ENCODE measurements at places on chromosomes 6 and 20. TPM values are rescaled to one million over a fixed set of nuclear protein-coding genes. Genes with fewer than 3 reads are reported as not detected.

DNA sequence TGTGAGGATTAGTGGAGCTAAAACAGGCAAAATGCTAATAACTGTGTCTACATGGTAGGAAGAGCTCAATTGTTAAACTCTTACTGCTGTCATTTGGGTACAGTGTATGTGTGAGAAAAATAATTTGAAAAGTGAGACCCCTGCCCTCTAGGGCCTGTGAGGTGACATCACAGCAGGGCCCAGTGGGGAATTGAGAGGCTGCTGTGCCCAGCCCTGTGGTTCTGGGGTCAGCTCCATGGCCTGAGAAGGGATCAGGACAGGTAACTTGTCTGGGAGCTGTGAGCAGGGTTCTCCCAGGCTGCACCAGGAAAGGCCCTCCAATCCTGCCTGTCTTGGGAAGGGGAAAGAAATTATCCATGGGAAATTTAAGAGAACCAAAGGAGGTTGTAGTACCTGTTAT, 1.3 kb downstream of the SIRPB1 start:
- no peaks in the 10 kb centered on the region for H3K27me3 ChIP-seq
- H3K4me1 ChIP-seq, result peaks cover 42% of the 10 kb centered on the region
- H3K36me3 ChIP-seq, result no peaks in the 10 kb centered on the region
- H3K27ac ChIP-seq, result no peak overlapping the region

DNA sequence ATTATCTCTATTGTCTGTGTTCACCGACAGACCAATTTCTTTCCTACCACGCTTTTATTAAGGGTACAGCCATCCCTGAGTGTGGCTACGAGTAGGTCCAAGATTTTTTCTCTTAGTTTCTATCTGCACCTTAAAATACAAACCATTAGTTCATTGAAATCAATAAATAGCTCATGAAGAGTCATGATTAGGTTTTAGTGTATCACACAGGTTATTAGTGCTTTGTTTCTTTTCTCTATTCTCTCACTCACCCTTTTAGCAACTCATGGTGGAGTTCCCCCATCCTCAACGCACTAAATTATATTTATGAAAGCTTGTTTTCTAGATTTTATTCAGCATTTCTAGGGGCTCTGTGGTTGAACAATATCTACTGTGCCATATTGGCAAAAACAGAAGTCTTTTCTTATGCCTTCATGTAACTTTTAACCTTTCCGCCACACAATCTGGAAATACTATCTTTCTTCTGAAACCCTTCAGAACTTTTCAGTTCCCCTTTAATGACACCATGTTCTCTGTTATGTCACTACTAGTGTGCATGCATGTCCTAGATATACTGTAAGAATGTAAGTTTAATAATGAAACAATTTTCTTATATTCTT, 128.2 kb upstream of the LAMA2 start:
- DNase-seq, result no peak
- H3K36me3 ChIP-seq, result no peaks in the 10 kb centered on the region
- H3K27ac ChIP-seq, result no peak overlapping the region
- no peaks in the 10 kb centered on the region for H3K27me3 ChIP-seq

GRCh38 chr6:160088784-160089533, 32.7 kb upstream of the SLC22A1 start:
- H3K4me3 ChIP-seq, result no peak overlapping the region
- H3K4me1 ChIP-seq, result peaks cover 1% of the 10 kb centered on the region
- no peak for DNase-seq
- no peaks in the 10 kb centered on the region for H3K27me3 ChIP-seq
- H3K36me3 ChIP-seq, result peaks cover 41% of the 10 kb centered on the region
- no peak overlapping the region for H3K27ac ChIP-seq

DNA sequence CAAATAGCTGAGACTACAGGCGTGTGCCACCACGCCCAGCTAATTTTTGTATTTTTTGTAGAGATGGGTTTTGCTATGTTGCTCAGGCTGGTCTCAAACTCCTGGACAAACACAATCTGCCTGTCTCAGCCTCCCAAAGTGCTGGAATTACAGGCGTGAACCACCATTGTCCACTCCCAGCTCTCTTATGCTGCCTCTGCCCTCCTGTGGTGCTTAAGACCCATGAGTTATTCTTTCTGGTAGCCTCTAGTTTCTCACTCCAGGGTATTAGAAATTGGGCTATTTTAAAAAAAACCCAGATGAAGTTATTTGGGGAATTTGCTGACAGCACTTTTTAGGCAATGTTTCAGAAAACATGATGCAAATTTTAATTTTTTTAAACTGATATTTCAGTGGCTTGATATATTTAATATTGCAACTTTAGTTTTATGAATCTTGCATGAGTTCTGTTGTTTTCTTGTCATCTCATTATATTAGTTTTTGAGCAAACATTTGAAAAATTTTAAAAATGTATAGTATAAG, 114.0 kb upstream of the FOXO3 start:
- H3K27me3 ChIP-seq, result peaks cover 11% of the 10 kb centered on the region
- no peak overlapping the region for H3K4me3 ChIP-seq
- no peak overlapping the region for H3K27ac ChIP-seq
- DNase-seq, result no peak
- H3K36me3 ChIP-seq, result no peaks in the 10 kb centered on the region

DNA sequence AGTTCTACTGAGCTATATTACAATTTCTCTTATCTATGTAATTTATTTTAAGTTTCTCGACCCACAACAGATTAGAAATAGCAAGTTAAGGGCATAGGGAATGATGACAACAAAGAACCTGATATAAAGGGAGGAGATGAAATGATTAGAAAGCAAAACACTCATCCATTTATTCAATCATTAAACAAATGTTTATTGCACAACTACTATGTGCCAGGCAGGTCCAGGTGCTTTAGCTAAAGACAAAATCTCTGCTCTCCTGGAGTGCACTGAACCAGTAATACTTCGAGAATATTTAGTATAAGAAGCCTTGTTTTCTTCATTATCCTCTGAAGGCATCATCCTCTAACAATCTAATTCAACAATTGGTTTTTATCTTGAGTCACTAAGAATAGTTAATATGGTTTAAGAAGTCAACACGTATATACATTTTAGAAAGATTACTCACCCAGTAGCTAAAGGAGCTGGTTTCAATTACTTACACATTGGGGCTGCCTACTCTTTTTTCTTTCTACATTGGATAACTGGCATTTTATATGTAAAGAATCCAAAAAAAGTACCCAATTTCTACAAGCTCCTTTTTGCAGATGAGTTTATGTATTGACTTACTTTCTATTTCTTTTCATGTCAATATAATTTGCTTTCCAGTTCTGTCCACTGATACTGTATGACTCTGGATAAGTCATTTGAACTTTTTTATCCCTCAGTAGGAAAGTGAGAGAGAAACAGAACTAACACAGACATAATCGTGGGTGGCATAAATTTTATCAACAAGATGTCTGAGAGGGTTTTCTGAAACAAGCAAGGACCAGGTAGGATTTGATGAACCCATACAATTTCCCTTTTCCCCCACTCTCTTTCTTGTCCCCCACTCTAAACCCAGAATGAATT, 312.6 kb downstream of the CLIC5 start:
- no peak overlapping the region for H3K4me3 ChIP-seq
- DNase-seq, result no peak
- no peaks in the 10 kb centered on the region for H3K36me3 ChIP-seq
- H3K27ac ChIP-seq, result no peak overlapping the region
- no peaks in the 10 kb centered on the region for H3K27me3 ChIP-seq

DNA sequence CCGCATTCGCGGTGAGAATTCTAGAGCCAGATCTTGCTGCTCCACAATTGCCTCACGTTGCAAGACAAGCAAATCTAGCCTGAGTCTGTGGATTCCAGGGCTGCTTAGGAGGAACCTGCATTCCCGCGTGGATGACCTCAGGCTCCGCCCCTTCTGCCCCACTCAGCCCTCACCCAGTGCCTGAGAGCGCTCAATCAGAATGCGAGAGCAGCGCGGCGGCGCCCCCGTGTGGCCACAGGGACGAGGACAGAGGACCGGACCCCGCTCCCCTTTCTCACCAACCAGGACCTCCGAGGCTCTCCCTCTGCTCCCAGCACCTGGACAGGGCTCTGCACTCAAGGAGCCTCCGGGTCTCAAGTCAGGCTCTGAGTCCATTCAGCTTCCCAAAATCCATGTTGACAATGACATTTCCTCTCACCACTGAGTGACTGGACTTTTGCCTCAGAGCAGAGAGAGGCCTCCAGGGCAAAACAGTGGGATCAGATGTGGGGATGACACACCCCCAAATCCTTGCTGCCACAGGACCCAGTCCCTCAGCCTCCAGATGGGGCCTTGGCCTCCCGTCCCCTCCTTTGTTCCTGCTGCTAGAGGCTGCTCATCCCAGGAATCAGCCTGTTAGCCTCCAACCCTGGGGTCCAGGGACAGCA, 52.0 kb downstream of the RPP21 start:
- H3K4me3 ChIP-seq, result no peak overlapping the region
- H3K27me3 ChIP-seq, result peaks cover 29% of the 10 kb centered on the region
- peaks cover 8% of the 10 kb centered on the region for H3K4me1 ChIP-seq
- no peak overlapping the region for H3K27ac ChIP-seq

GRCh38 chr6:71531006-71531405, 242.4 kb downstream of the OGFRL1 start:
- H3K27me3 ChIP-seq, result peaks cover 8% of the 10 kb centered on the region
- H3K27ac ChIP-seq, result no peak overlapping the region
- H3K4me3 ChIP-seq, result no peak overlapping the region
- no peaks in the 10 kb centered on the region for H3K4me1 ChIP-seq
- H3K36me3 ChIP-seq, result no peaks in the 10 kb centered on the region
- no peak for DNase-seq

DNA sequence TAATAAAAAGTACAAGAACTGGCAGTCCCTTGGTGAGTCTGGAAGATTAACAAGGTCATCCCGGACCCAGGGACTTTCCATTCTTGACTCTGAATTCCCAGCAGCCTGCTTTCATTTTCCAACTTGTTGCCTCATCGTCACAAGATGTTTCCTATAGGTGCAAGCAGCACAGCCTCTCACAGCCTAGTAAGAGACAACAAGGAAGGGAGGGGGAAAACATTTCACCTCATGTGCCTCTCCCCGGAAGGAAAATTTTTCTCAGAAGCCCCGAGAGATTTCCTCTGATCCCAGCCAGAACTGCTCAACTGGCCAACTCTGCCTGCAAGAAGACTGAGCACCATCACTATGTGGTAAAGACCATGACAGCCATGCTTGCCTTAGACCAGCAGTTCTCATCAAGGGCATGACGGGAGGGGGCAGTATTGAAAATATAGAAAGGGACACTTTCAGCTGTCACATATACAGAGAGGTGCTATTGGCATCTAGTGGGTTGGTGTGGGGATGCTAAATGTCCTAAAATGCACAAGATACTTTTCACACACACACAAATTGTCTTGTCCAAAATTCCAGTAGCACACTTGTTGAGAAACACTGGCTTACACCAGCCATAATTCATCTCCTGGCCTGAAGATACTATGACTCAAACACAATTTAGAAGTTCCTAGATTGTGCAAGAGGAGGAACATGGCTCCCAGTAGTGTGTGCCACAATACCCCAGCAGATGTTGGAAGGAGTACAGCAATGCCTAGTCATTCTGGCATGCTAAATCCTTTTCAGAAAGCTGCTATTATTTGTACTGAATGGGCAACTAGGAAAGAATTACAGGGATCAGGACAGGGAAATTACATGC, 10.8 kb upstream of the WTAP start:
- peaks cover 2% of the 10 kb centered on the region for H3K36me3 ChIP-seq
- peak overlapping the region; percentile 7 for H3K4me3 ChIP-seq
- H3K27me3 ChIP-seq, result no peaks in the 10 kb centered on the region
- H3K27ac ChIP-seq, result peak overlapping the region; percentile 30
- peak; percentile 36 for DNase-seq

DNA sequence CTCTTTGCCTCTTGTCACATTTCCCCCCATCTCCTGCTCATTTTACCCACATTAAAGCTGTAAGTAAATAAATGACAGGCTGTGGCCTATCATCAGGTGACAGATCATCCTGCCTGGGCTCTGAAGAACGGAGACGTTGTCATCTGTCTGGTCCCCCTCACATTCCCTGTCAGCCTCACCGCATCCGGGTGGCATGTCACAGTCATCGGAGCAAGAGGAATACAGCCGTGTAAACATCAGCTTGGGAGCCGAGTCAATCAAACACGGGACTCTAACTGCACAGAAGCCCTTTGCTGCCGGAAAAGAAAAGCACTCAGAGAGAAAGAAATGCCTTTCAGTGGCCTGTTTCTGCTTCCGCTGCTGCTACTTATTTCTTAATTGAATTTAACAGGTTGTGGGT, 371.9 kb upstream of the ID4 start:
- no peak overlapping the region for H3K4me3 ChIP-seq
- no peaks in the 10 kb centered on the region for H3K36me3 ChIP-seq
- no peak for DNase-seq
- H3K27me3 ChIP-seq, result no peaks in the 10 kb centered on the region
- no peaks in the 10 kb centered on the region for H3K4me1 ChIP-seq

GRCh38 chr20:63314015-63314471, 21.1 kb downstream of the COL20A1 start:
- H3K27ac ChIP-seq, result no peak overlapping the region
- H3K4me1 ChIP-seq, result no peaks in the 10 kb centered on the region
- H3K36me3 ChIP-seq, result no peaks in the 10 kb centered on the region
- peaks cover 4% of the 10 kb centered on the region for H3K27me3 ChIP-seq
- DNase-seq, result no peak

GRCh38 chr6:11727998-11728961, 50.3 kb downstream of the ADTRP start:
- peaks cover 24% of the 10 kb centered on the region for H3K36me3 ChIP-seq
- H3K4me1 ChIP-seq, result peaks cover 91% of the 10 kb centered on the region
- H3K27me3 ChIP-seq, result no peaks in the 10 kb centered on the region
- DNase-seq, result peak; percentile 75
- H3K4me3 ChIP-seq, result peak overlapping the region; percentile 87

DNA sequence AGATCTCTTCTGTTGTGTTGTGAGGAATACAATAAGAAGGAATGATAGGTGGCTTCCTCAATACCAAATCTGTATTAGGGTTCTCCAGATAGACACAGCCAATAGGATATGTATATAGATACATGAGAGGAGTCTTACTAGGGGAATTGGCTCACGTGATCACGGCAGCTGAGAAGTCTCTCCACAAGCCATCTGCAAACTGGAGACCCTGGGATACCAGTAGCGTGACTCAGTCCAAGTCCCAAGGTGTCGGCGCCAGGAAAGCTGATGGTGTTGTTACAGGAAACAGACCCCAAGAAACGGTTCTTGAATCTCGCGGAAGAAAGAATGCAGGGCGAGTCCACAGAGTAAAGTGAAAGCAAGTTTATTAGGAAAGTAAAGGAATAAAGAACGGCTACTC, 61.4 kb downstream of the SYTL3 start:
- peaks cover 51% of the 10 kb centered on the region for H3K36me3 ChIP-seq
- no peak overlapping the region for H3K27ac ChIP-seq
- no peaks in the 10 kb centered on the region for H3K27me3 ChIP-seq
- no peak for DNase-seq
- H3K4me3 ChIP-seq, result no peak overlapping the region

TAF8 gene
- total RNA-seq, result 67.3 TPM

PTPRK gene
- total RNA-seq, result 5.5 TPM

DEFB110 gene
- total RNA-seq, result not detected

POM121L2 gene
- total RNA-seq, result not detected

HLA-DPA1 gene
- total RNA-seq, result 15.3 TPM
